ENCODE measurements at places on chromosomes 5 and 9. TPM values are rescaled to one million over a fixed set of nuclear protein-coding genes. Genes with fewer than 3 reads are reported as not detected.
A peak's percentile ranks its signal among the peaks of the same experiment; 100 is the strongest.

TMEM174 gene
- not detected for total RNA-seq

GRCh38 chr5:171721464-171721863, 64.2 kb upstream of the SMIM23 start:
- peak; percentile 2 for DNase-seq

NFIB gene
- total RNA-seq: 0.20 TPM

DNA sequence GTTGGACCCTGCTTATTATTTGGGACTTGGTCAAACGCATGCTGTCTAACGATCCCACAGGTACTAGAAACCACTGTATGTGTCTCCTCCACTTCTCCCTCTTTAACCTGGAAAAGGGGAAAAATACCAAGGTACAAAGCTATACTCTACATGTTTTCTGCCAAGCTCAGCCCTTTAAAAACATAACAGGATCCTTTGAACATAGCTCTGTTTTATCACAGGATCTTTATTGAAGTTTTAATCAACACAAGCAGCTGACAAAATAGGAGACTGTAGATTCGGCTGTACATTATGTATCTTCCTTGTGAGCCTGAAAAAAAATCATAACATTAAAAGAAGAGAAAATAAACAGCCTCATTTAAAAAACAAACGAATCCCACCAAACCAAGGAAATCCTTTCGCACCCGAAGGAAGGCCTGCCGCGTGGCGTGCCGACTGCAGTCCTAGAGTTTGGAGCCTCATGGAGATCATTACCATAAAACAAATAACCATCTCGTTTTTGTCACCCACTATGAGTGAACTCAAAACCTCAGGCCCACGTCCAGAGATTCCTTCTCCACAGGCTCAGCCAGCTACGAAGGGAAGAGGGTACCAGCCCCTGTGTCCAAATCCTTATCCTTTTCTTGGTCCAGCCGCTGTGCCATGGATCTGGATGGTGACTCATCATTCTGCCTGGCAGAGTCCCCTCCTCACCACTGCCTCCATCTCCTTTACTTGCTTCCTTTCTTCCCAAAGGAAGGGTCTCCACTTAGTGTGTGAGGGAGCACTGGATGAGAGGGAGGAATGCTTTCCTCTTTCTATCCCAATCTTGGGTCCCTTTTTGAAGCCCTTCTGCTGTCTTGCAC, 651.1 kb downstream of the CCDC171 start:
- DNase-seq: no peak

DNA sequence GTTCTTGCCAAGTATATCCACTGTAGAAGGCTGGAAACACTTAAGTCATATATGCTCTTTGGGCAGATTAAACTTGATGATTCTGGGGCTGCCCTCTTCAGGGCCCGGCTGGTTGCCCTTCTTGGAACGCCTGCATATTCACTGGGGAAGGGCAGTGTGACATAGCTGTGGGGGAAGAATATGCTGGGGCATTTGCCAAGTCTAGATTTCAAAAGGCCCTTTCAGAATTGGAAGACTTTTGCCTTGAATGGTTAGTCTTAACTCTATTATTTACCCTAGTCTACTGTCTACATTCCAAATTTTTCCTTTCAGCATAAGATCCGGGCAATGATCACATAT, 161.2 kb upstream of the PITX1 start:
- no peak for DNase-seq

Data from CD4-positive, CD25-positive, alpha-beta regulatory T cell (primary cell).